ENCODE measurements at places on chromosomes 16 and 17. TPM values are rescaled to one million over a fixed set of nuclear protein-coding genes. Genes with fewer than 3 reads are reported as not detected.

DNA sequence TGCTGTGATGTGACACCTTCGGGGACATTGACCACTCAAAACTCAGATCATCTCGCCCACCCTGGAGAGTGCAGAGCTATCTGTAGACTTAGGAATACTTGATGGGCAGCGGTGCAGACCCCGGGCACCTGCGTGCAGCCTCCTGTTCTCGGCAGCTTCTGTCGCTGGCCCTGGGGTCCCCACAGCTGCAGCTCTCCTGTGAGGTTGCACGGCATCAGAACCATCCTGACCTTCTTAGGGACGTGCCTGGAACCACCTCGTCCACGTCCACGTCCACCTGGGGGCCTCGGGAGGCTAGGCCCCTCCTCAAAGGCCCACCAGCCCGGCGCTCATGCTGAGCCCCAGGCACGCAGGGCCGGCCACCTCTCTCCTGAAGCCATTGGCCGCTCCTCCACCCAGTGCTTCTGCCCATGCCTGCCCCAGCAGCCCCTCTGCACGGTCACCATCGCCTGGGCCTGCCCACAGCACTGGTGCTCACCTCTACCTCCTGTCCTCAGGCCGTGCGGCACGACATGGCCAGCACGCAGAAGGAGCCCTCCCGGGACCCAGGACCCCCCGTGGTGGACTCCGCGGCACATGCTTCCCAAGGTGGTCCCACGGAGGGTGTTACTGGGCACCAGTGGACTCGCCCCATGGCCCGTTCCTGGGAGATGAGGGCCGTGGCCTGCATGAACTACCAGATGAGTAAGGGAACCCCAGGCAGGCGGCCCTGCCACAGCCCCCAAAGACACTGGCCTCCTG, 2.3 kb upstream of the WFIKKN1 start:
- H3K36me3 ChIP-seq: no peaks in the 10 kb centered on the region
- no peak overlapping the region for H3K4me3 ChIP-seq
- no peak overlapping the region for H3K27ac ChIP-seq

GRCh38 chr17:46780003-46780373, 38.5 kb downstream of the WNT3 start:
- peaks cover 10% of the 10 kb centered on the region for H3K27me3 ChIP-seq
- DNase-seq: no peak
- no peaks in the 10 kb centered on the region for H3K36me3 ChIP-seq
- no peaks in the 10 kb centered on the region for H3K4me1 ChIP-seq

The C1QTNF8 gene
- not detected for total RNA-seq

GRCh38 chr16:81094771-81095251, 1.4 kb downstream of the GCSH start:
- H3K4me3 ChIP-seq: peak overlapping the region; percentile 76
- DNase-seq: no peak
- H3K4me1 ChIP-seq: peaks cover 4% of the 10 kb centered on the region
- no peaks in the 10 kb centered on the region for H3K27me3 ChIP-seq
- no peaks in the 10 kb centered on the region for H3K36me3 ChIP-seq
- no peak overlapping the region for H3K27ac ChIP-seq

DNA sequence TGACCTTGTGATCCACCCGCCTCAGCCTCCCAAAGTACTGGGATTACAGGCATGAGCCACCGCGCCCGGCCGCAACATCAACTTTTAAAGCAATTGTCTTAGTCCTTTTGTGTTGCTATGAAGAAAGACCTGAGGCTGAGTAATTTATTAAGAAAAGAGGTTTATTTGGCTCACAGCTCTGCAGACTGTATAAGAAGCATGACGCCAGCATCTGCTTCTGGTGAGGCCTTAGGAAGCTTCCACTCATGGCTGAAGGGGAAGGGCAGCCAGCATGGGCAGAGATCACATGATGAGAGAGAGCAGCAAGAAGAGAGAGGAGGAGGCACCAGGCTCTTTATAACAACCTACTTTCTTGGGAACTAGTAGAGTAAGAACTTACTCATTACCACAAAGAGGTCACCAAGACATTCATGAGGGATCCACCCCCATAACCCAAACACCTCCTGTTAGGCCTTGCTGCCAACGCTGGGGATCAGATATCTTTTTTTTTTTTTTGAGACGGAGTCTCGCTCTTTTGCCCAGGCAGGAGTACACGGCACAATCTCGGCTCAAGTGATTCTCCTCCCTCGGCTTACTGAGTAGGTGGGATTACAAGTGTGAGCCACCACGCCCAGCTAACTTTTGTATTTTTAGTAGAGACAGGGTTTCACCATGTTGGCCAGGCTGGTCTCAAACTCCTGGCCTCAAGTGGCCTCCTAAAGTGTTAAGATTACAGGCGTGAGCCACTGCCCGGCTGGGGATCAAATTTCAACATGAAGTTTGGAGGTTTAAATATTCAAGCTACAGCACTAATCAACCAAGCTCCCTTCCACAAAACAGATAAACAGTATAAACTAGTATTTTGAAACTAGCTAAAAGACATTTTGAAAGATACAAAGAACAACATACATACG, 21.4 kb upstream of the GPT2 start:
- H3K4me3 ChIP-seq: no peak overlapping the region
- no peaks in the 10 kb centered on the region for H3K27me3 ChIP-seq
- H3K36me3 ChIP-seq: peaks cover 6% of the 10 kb centered on the region

- no peaks in the 10 kb centered on the region for H3K27me3 ChIP-seq
- no peak overlapping the region for H3K27ac ChIP-seq
- H3K4me3 ChIP-seq: no peak overlapping the region
- no peak for DNase-seq
Measured at GRCh38 chr17:19017804-19018599, 13.4 kb upstream of the FAM83G start.

GRCh38 chr16:46859719-46860152, 24.4 kb upstream of the GPT2 start:
- H3K36me3 ChIP-seq: peaks cover 6% of the 10 kb centered on the region
- no peak overlapping the region for H3K27ac ChIP-seq
- peaks cover 17% of the 10 kb centered on the region for H3K4me1 ChIP-seq

Data from activated naive CD8-positive, alpha-beta T cell treated with anti-CD3 and anti-CD28 coated beads, Interleukin-2, amount 10 ng/mL, durations not matched to agents 7 days and 5 days (primary cell).